Pancreas (tissue), 10 donors: ENCODE measurements at places on chromosomes 12 and 14. TPM values are rescaled to one million over a fixed set of nuclear protein-coding genes. Genes with fewer than 3 reads are reported as not detected.

GRCh38 chr14:103819503-103820307, 27.7 kb downstream of the PPP1R13B start:
- peak overlapping the region; percentile 13 for H3K4me3 ChIP-seq
- no peaks in the 10 kb centered on the region for H3K27me3 ChIP-seq
- H3K27ac ChIP-seq: peak overlapping the region; percentile 50

DNA sequence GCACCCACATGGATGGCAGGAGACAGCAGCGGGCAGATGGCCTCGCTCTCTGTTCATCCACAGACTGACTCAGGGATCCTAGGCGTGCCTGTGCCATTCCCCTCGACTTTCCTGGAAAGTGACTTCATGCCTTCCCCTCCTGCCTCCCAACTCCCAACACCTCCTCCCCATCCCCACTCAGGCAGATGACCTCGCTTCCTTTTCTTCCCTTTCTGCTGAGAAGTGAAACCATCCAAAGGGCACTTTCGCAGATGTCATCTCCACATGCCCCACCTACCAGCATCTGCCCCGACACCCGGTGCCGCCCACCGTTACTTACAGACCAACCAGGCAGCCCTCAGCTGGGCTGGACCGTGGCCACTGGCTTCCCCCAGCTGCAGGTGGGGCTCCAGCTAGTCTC, 29.6 kb downstream of the BEGAIN start:
- H3K4me3 ChIP-seq: no peak overlapping the region
- no peaks in the 10 kb centered on the region for H3K27me3 ChIP-seq
- no peaks in the 10 kb centered on the region for H3K36me3 ChIP-seq
- no peaks in the 10 kb centered on the region for H3K4me1 ChIP-seq
- no peak for DNase-seq
- H3K27ac ChIP-seq: no peak overlapping the region

The IL26 gene
- not detected for polyA plus RNA-seq

The KRT6B gene
- polyA plus RNA-seq: not detected

- no peaks in the 10 kb centered on the region for H3K4me1 ChIP-seq
- no peak overlapping the region for H3K27ac ChIP-seq
- H3K36me3 ChIP-seq: no peaks in the 10 kb centered on the region
- no peak overlapping the region for H3K4me3 ChIP-seq
Measured at GRCh38 chr12:124132530-124132929, 159.5 kb downstream of the ZNF664 start.
